ENCODE measurements at places on chromosomes 16 and 17.

GRCh38 chr16:9401173-9401572 lies 309.7 kb downstream of the HAPSTR1 start:
- DNase-seq = no peak

- DNase-seq = no peak
These were observed 143.4 kb downstream of the HS3ST4 start for GRCh38 chr16:25835126-25835525.

GRCh38 chr17:47882247-47882646 lies 13.8 kb upstream of the SP2 start:
- DNase-seq = no peak

DNA sequence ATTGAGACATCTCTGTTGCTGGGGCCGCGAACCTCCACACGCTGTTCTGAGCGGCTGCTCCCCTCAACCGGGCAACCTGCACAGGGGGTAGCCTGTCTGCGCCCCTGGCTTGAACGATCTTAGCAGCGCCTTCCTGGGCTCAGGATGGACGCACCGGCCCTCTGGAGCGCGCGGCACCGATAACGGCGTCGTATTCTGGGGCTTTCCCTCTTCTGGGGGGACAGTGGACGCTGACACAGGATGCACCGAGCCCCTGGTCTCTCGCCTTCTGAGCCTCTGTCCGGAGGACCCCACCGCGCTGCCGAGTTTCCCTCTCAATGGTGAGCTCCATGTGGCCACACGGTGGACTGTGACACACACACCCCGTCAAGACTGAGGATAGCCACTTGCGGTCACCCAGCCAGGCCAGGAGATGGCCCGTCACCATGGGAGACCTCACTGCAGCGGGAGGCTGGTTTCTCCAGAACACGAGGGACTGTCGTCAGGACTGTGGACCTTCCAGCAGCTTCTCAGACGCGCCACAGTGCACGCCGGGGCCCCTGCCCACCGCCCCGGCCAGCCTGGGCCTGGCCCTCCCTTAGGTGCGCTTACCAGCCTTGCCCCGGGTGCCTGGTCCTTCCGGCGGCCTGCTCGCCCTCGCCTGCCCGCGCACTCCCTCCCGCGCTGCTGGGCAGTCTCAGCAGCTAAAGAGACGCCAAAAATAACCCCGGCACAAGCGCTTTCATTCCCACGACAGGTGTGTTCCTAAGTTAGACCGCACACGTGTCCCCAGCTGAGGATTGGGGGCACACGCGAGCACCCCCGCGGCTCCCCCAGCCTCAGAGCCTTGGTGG lies 30.0 kb upstream of the PABPN1L start:
- DNase-seq = no peak

DNA sequence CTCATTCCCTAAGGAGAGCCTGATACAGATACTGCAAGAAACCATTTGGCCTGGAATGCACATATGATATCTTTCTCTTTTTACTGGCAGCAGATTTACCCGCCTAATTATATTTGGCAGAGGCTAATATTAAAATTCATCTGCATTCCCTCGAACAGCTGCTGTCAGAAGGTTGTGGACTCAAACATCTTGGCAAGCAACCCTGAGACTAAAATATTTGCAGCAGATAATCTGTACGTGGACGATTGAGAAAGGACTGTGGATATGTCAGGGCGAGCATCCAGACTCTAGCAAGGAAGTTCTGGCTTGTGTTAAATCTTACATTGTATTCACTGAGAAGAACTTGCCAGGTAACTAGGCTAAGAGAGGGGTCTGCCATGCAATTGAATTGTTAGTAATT lies 65.2 kb downstream of the SNX20 start:
- DNase-seq = no peak

DNA sequence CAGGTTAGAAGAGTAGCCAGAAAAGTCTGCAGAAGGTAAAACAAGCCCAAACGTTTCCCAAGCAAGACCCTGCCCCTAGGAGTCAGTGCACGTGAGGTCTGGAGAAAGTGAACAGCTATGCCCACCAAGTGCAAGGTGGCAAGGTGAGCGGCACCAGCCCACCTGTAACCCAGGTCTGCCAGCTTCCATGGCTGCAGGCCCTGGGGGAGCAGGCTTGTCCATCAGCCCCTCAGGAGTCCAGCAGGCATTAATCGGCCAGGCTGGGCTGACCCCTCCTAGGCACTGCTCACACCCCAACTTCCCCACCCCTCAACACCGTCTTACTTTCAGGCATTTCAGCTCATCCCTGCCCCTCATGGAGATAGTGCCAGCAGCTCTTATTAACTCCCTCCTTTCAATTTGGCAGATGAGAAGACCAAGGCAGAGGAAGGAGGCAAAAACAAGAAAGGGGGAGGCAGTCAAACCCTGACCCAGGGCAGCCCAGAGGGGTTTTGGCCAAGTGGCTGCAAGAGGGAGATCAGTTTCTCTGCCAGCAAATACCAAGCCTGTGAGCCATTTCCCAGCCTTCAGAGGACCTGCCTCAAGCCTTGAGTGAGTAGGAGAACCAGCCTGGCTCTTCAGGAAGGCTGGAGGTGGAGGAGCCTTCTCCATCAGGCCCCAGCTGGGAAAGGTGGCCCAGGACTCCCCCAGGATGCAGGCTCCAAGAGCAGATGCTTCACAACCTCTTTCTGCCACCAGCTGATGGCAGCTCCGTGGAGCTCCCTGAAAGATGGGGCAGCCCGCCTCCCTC lies 14.7 kb downstream of the BEAN1 start:
- DNase-seq = no peak

DNA sequence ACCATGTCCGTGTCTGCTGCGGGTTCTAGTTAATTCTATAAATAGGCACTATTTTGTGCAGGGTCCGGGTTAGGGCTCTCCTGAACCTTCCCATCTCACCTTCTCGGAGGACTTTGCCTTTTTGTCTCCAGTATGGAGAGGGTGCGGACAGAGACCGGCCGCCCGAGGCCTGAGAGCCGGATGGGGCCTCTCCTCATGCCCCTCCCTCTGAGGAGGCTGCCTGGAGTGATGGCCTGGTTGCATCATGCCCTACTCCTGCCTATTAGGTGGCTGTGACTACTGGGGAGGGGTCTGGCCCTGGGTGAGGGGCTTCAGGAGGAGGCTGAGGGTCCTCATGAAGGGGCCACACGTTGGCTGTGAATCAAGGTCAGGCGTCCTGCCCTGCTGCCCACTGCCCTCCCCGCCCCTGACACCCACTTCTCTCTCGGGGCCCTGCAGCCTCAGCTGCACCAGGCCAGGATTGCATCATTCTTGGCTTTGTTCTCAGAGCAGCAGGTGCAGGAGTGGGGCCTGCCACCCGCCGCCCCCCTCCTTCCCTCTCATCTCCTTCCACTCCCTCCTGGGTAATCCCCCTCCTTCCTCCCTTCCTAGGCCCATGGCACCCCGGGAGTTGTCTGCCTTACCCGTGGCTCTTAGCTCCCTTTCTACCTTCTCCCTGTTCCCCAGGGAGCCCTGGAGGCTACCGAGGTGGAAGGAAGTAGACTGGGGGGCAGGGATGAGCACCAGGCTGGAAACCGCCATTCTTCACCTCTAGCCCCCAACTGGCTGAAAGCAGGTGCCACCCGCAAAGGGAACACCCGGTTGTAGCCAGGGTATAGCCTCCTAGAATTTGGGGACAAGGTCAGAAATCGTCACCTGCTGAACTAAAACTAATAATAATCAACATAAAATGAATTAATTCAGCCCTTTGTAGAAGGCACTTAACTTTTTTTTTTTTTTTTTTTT lies 12.7 kb upstream of the ARHGAP23 start:
- peak; percentile 99 for DNase-seq

DNA sequence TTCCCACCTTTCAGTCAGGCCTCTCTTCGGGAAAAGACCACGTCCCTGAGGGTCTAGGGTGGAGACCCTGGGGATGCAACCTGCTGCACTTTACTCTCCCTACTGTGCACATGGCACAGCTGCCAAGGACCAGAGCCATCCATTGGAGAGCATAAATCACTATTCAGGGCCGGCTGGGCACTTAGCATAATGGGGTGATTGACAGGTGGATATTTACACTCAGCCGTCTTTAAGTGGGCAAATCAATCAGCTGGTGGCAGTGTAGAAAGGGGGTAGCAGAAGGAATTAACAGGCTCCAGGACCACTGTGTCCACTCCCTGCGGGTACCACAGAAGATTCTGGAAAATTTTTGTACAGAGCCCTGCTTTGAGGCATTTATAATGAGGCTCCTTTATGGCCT lies 87.3 kb upstream of the IRX6 start:
- no peak for DNase-seq

- DNase-seq = no peak
These were observed 485 bp downstream of the DNAJA3 start for GRCh38 chr16:4426021-4426684.

DNA sequence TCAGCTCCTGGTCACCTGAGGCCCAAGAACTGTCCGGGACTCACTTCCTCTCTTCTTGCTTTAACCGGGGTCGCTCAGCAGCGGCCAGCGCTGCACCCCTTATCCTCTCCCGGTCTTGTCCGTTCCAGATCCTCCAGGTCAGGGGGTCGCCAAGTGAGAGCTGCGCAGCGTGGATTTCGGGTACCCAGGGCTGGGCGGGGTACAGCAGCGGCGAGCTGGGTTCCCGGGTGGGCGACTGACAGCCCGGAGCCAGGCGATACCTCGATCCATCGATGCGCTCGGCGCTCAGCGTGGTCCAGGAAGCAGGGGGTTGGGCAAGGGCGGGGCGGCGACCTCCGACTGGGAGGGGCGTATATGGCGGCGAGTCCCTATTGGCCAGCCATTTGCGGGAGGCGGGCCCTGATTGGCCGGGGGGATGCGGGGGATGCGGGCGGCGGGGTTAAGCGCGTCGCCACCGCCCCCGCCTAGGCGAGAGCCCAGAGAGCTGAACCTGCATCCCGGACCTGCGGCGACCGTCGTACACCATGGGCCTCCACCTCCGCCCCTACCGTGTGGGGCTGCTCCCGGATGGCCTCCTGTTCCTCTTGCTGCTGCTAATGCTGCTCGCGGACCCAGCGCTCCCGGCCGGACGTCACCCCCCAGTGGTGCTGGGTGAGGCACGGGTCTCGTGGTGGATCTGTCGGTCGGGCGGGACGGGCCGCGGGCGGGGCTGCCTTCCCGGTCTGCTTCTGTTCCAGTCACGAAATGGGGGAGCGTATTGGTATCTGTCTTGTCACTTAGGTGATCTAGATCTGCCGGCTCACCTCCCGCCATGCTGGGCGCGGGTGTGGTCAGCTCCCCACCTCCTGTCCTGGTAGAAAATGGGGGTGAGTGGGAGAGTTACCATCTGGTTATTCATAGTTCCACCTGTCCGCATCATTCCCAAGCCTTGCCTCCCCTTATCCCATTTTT lies at the start of gene PLA2G15:
Gene PLA2G15 (plus strand): TSS at position 471 of the 951 bp plus-strand sequence. CDS start 54 bp downstream, at position 525.
- peak; percentile 90 for DNase-seq

DNA sequence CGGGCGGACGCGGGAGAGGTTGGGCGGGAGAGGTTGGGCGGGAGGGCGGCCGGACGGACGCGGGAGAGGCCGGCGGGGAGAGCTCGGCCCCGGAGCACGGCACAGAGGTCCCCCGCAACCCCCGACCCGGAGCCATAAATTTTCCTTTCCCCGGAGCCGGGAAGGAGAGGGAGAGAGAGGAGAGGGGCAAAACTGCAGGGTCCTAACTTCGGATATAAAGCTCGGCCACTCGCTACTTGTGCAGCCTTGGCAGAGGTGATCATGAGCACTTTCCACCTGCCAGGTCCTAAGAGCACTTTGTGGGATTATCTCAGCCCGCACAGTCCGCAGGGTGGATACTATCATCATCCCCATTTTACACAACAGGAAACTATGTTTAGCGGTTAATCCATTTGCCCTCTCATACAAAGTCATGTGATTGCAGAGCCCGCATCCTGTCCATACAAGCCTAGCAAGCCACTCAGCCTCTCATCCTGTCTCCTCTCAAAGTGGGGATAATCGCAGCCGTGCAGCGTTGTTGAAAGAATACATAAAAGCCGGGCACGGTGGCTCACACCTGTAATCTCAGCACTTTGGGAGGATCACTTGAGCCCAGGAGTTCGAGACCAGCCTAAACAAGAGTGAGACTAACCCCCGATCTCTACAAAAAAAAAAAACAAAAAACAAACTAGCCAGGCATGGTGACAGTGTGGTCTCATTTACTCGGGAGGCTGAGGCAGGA lies 780 bp upstream of the DCAKD start:
- peak; percentile 72 for DNase-seq

DNA sequence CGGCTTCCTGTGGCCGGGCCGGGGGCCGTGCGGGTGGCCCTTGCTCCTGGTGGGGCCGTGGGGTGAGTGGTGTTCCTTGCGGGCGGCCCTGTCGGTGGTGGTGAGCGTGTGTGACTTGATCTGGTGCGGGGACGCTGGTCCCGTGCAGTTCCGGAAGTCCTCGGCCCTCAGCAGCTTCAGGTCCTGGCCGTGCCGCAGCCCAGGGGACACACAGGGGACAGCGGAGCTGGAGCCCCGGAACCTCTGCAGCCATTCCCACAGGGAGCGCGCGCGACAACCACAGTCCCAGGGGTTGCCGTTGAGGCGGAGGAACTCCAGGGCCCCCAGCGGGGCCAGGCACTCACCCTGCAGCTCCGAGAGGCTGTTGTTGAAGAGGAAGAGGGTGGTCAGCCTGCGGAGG lies 88.4 kb downstream of the RTN4RL1 start:
- no peak for DNase-seq

GRCh38 chr16:84138824-84139627 lies 6.0 kb downstream of the HSDL1 start:
- peak; percentile 51 for DNase-seq

GRCh38 chr16:50812876-50813466 lies 71.1 kb downstream of the CYLD start:
- DNase-seq = no peak

DNA sequence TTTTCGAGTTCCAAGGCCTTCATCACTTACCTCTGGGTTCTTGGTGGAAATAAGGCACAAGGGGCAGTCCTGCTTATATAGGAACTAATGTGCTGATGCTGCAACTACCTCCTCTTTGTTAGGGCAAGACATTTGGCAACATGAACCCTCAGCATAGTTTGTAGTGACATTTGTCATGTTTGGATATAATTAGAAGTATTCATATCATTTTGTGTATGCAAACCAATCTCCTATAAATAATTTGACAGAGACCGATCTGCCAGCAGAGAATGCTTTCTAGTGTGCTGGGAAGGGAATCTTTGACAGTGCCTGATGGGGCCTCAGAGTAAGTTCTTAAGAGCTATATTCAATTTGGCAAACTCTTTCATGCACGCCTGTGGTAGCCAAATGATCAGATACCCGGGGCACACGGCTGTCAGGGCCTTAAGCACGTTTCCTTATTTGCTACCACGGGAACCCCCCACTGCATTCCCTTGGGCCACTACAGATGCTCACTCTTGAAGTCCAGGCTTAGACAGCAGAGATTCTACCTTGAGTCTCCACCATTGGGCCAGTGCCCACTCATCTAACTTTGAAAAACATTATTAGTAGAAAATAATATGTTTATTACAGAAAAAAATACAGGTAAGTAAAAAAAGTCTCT lies at the start of gene MYH8:
Gene MYH8 (minus strand): TSS at position 51 of the 643 bp plus-strand sequence. CDS start 1,723 bp downstream, outside the sequence.
- no peak for DNase-seq

- DNase-seq = peak; percentile 75
These were observed 32.9 kb downstream of the SRCIN1 start for GRCh38 chr17:38572669-38573365.
